Jurkat, Clone E6-1 (cell line): ENCODE measurements at places on chromosomes 2 and 18.

- DNase-seq: no peak
Measured at GRCh38 chr2:171141320-171141719, 19.4 kb downstream of the TLK1 start.

DNA sequence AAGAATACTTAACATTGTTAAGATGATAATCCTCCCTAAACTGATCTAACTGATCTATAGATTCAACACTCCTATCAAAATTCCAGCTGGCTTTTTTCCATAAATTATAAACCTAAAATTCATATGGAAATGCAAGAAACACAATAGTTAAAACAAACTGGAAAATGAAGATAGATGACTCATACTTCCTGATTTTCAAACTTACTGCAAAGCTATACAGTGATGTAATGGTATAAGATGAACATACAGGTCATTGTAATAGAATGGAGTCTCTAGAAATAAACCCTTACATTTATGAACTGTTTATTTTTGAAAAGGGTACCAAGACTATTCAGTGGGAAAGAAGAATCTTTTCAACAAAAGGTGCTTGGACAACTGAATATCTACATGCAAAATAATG, 32.3 kb downstream of the UBXN4 start:
- no peak for DNase-seq

DNA sequence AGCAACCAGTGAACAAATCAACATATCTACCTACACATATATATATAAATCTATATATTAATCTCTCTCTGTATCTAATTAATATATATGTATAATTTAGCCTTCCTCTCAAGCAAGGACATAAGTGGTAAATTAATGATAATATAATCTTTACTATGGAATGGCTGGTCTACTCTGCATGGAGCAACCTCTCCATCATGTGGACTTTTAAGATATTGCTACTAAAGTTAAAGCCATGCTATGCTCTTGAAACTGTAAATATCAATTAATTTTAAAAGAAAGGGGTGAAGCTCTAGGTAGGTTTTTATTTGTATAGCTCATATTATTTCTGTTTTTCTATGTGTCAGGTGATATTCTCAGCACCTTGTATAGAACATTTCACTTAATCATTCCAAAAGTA, 147.0 kb downstream of the PPP1R1C start:
- DNase-seq: no peak

GRCh38 chr18:79741362-79741700, 56.4 kb upstream of the KCNG2 start:
- no peak for DNase-seq

- DNase-seq: no peak
Measured at GRCh38 chr18:39698436-39698835, 2132.8 kb upstream of the CELF4 start.

DNA sequence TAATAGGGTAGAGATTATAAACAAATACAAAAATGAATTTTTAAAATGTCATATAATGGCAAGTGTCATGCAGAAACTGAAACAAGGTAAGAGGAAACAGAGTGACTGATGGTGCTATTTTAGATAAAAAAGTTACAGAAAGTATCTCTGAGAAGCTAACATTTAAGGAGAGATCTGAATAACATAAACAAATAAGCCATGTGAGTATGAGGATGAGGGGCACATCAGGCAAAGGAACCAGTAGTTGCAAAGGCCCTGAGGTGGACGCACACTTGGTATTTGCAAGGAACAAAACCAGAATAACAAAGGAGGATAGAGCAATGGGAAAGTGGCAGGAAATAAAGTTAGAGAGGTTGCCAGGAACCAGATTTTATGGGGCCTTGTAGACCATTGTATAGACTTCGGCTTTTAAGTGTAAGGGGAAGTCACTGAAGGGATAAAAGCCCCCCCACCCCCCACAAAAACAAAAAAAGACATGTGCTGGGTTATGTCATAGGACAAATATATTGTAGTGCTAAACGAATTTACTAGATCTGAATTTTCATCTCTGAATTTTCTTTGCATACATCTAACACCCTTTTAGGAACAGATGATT, 159.2 kb downstream of the DTNB start:
- no peak for DNase-seq
